Midbrain (tissue), 1 donor: ENCODE measurements at places on chromosomes 6 and 20.

- no peak for DNase-seq
Observed at GRCh38 chr20:64011366-64011779, 24.6 kb upstream of the C20orf204 start.

DNA sequence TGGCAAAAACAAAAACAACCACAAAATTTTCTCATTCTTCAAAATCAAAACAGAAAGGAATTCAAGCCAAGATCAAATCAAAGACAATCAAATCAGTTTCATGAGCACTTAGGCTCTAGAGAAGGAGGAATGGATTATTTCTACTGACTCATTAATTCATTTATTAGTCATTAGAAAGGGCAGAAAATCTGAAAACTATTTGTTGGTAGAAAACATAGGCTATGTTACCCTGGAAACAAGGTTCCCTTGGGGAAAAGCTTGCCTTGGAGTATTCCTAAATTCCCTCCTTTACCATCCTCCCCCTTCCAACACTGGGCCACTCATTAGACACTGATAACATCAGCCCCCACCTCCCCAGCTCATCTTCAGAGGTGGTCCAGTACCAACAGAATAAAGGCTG, 17.5 kb downstream of the KIF16B start:
- no peak for DNase-seq

DNA sequence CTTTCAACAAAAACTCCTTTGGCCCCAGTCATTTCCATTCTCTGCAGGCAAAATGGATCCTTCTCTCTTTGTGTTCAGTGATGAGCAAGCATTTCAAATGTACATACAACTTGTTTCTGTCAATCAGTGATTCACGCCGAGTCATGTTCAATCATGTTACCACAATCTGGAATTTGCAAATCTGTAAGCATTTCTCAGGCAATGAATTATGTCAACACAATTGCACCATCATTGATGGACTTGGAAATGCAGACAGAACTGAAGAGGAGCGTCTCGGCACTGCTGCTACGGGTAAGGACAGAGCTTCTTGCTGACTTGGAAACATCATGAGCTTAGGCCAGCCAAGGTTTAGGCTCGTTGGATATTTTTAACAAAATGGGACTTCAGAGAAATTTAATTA, 132.8 kb upstream of the AGPAT4 start:
- no peak for DNase-seq

DNA sequence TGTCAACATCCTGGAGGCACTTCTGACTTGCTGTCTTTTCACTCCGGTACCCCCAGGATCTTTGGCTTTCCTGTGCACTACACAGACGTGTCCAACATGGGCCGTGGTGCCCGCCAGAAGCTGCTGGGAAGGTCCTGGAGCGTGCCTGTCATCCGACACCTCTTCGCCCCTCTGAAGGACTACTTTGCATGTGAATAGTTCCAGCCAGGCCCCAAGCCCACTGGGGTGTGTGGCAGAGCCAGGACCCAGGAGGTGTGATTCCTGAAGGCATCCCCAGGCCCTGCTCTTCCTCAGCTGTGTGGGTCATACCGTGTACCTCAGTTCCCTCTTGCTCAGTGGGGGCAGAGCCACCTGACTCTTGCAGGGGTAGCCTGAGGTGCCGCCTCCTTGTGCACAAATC, 12.0 kb upstream of the MAPRE1 start:
- DNase-seq, result no peak

GRCh38 chr6:41222513-41222912, 5.6 kb upstream of the TREML4 start:
- DNase-seq, result no peak

- DNase-seq, result no peak
Observed at GRCh38 chr6:143039548-143039947, 21.1 kb upstream of the AIG1 start.

DNA sequence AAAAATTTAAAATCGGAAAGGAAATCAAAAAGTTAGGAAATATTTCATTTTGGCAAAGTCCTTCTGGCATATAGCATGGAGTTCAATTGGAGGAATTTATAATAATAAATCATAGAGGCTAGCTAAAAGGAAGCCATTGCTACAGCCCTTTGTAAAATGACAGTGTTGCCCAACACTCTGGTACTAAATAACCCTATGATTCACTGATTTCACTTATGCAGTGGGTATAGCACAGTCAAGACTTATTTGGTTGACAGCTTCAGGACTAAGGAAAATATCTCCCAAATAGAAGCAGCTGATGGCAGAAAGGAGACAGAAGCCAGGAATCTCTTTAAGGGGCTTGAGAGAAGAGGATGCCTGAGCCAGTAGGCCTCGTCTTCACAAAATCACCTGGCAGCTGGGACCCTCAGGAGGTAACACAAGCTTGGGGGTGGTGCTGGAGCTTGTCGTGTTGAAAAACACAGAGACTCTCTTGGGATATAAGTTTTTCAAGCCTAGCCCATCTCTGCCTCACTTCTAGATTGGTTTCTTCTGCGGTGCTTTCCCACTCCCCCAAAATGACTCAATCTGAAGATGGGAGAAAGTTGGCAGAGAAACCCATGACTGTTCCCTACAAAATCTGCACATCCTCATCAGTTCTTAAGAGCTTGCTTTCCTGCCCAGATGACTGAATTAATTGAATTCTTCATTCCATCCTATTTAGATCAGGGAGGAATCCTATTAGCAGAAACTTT, 38.4 kb upstream of the EYA4 start:
- no peak for DNase-seq

DNA sequence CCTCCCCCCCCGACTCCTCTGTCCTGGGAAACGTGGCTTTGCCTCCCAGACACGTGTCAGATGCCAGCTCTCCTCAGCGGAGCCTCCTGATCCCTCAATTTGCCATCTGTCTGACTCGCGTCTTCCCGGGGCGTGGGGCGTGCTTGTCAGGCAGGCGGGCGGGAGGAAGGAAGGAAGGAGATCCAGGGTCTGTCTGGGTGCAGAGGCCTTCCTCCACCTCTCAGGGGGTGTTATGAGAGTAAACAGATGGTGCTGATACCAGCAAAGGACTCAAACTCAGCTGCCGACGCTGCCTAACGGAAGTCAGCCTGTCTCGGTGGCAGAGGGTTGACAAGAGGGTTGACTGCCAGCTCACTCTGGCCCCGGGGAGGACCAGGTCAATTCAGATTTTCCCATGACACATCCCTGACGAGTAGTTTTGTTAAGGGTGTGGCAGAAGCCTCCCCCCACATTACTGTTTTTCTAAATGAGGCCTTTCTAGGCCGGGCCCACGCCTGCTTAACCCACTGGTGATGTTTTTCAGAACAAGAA, 17.0 kb downstream of the UQCC2 start:
- DNase-seq, result no peak

DNA sequence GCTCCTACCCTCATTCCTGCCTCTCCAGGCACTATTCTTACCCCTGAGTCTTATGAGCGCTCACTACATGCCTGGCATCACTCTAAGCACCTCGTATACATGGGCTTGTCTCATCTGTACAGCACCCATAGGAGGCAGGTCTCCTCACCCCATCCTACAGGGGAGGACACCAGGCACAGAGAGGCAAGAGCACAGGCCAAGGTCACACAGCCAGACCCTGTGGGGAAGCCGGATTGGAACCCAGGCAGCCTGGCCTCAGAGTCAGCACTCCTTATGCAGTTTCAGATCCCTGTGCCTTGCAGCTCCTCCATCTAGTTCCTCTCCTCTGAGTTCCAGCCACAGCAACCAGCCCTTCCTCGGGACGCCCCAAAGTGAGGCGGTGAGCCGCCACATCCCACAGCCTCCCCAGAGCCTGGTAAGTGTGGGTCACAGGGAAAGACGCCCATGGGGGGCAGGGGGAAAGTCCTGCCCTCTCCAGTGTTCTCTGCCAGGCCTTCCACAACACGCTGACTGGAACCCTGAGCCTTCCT, 103.3 kb downstream of the NFATC2 start:
- no peak for DNase-seq

DNA sequence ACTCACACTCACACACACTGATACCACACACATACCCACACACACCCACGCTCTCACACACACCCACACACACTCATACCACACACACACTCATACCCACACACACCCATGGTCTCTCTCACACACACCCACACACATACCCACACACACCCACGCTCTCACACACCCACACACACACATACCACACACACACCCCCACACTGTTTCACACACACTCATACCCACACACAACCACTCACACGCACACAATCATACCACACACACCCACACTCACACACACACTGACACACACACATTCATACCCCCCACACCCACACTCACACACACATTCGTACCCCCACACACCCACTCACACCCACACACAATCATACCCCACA, 158.1 kb downstream of the SMOC2 start:
- DNase-seq, result no peak

DNA sequence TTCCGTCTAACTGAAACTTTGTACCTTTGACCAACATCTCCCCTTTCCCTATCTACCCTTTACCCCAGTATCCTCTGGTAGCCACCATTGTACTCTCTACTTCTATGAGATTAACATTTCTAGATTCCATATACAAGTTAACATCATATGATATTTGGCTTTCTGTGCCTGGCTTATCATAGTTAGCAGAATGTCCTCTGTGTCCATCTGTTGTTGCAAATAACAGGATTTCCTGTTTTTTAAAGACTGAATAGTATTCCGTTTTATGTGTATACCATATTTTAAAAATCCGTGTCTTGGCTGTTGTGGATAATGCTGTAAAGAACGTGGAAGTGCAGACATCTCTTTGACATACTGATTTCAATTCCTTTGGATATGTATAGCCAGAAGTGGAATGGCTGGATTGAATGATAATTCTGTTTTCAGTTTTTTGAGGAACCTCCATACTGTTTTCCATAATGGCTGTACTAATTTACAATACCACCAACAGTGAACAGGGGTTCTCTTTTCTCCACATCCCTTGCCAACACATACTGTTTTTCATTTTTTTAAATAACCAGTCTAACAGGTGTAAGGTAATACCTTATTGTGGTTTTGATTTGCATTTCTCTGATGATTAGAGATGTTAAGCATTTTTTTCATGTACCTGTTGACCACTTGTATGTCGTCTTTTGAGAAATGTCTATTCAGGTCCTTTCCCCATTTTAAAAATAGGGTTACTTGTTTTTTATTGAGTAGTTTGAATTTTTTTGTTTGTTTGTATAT, 53.8 kb downstream of the CDC5L start:
- DNase-seq, result no peak

GRCh38 chr20:33654680-33655161, 7.4 kb upstream of the C20orf144 start:
- DNase-seq, result no peak

DNA sequence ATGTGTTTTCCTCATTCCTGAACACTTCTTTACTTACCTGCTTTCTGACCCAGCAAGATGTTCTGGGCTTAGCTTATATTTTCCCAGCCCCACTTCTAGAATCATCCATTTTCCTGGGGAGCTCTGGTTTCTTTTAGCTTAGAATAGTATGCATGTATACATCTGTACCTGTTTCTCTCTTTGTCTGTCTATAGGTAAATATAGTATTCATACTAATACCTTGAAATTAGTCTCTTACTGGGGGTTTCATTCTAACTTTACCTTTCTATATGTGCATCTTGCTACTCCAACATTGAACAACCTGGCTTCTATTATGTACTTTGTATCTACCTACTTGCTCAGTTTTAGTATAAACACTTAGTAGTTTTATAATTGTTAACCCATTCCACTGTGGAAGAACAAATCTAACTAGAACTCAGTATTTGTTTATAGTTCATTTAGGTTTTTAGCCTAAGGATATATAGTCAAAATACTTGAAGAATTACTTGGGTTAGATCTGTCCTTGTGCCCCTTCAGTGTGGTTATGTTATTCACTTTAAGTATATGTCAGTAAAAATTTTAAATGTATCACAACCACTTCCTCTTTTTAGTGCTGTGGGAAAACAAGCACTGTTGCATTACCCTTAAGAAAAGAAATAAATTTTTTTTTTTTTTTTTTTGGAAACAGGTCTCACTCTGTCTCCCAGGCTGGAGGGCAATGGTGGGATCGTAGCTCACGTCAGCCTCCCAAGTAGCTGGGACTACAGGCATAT, 54.0 kb downstream of the ASXL1 start:
- DNase-seq, result no peak

DNA sequence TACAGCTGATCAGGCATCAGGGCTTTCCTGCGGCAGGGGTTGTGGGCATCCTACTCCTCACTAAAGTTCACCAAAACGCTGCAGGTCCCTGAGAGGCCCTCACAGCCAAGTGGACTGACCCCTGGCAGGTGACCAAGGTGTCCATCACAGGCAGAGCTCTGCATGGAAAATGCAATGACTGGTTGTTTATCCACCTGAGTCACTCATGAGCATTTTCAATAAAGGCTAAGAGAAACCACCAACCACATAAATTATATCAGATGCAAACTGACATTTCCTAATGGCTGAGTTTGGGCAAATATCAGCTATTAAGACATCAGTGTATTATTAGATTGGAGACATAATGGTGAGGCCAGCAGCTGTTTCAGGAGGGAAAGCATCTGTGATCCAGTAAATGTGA, 152.7 kb upstream of the SYNDIG1 start:
- DNase-seq, result no peak

GRCh38 chr6:44058617-44059358, 68.5 kb downstream of the MRPL14 start:
- DNase-seq, result no peak

- no peak for DNase-seq
Observed at GRCh38 chr6:125533710-125534397, 215.6 kb upstream of the HEY2 start.

GRCh38 chr6:5960456-5960855, 46.3 kb downstream of the NRN1 start:
- no peak for DNase-seq

GRCh38 chr6:154632119-154632518, 101.1 kb upstream of the SCAF8 start:
- no peak for DNase-seq

DNA sequence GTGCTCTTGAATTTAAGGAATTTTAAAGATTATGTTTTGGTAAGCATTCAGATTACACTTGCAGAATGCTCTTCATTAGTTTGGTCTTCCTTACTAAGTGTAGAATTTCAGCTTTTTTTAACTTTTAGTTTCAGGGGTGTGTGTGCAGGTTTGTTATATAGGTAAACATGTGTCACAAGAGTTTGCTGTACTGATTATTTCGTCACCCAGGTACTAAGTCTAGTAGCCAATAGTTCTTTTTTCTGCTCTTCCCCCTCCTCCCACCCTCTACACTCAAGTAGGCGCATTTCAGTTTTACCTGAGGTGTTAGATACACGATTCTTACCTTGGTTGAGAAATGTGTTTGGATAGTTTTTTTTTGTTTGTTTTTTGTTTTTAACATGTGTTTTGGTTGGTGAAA, 68.3 kb downstream of the AFG1L start:
- no peak for DNase-seq

- no peak for DNase-seq
Observed at GRCh38 chr6:51118792-51119191, 300.1 kb downstream of the TFAP2B start.

DNA sequence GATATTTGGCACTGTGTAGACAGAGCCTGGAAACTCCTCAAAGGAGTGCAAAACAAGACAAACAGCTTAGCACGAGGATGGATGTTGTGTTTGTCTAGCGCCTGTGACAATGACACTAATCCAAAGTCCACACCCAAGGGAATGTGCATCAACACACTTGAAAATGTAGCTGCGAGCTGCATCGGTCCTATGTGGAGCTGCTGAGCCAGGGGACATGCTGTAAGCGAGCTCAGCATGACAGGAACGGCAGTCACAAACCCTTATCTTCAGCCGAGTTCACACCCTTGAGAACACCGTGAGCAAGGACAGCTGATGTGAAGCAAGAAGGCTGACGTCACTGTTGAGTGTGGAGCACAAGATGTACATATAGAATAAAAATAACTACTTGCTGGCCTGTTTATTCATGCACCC, 684.3 kb downstream of the QKI start:
- no peak for DNase-seq

- DNase-seq, result no peak
Observed at GRCh38 chr6:168347053-168347452, 27.5 kb upstream of the DACT2 start.

- DNase-seq, result no peak
Observed at GRCh38 chr6:82257088-82257774, 9.7 kb upstream of the IBTK start.
